Tibial artery (tissue), 4 donors: ENCODE measurements at places on chromosomes 3 and 15.

GRCh38 chr3:109364088-109364487 is 26.7 kb upstream of the DPPA4 start:
- DNase-seq = no peak

- DNase-seq = no peak
Measured at GRCh38 chr3:64300790-64301423, 75.6 kb upstream of the PRICKLE2 start.

GRCh38 chr3:153369561-153370374 is 207.7 kb downstream of the RAP2B start:
- no peak for DNase-seq

DNA sequence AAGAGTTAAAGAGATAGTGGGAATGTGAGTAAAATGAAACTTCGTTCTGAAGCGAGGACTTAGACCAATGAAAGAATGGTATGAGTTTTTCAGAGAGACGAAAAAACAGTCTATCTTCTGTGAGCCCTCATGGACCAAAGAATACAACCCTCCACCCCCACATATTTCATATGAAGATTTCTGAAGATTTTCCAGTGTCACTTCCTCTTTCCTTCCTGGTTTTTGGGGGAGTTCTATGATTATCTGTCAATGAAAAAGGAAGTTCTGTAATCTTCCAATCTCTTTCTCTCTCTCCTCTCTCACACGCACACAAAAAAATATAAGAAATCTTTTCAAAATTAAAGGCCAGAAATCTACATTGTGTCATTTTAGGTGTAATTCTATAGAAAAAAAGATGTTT is 27.7 kb downstream of the CMSS1 start:
- DNase-seq = no peak

GRCh38 chr15:40536501-40536900 is 28.3 kb downstream of the CCDC32 start:
- no peak for DNase-seq

- no peak for DNase-seq
Measured at GRCh38 chr3:150602426-150603152, 532 bp upstream of the SELENOT start.

DNA sequence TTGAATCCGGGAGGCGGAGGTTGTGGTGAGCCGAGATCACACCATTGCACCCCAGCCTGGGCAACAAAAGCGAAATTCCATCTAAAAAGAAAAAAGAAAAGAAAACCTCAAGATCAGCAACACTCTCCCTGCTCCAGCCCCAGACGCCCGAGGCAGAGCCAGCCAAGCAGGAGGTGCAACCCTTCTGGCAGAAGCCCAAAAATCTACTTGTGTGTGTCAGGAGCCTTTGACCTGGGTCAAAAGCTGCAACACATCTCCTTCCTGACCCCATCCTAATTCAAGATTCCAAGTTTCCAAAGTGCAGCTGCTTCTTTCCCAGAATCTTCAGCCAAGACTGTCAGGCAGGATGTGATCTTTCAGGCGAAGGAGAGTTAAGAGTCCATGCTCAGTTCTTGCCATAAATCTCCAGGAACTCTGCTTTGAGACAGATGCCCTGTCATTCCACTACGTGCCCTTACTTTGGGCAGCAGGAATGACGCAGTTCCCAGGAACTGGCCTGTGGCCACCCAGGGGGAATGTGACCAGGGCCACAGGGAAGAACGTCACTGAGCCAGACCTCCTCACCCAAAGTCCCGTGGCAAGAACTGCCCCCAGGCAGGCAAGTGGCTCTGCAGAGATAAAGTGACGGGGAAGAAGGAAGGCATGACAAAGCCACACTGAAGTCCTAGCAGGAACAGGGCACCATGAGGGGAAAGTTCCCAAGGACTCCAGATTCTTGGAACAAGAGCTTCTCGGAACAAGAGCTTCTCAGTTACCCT is 39.4 kb downstream of the SH3BP5 start:
- peak; percentile 97 for DNase-seq

GRCh38 chr3:40229386-40229785 is 80.1 kb upstream of the EIF1B start:
- no peak for DNase-seq

DNA sequence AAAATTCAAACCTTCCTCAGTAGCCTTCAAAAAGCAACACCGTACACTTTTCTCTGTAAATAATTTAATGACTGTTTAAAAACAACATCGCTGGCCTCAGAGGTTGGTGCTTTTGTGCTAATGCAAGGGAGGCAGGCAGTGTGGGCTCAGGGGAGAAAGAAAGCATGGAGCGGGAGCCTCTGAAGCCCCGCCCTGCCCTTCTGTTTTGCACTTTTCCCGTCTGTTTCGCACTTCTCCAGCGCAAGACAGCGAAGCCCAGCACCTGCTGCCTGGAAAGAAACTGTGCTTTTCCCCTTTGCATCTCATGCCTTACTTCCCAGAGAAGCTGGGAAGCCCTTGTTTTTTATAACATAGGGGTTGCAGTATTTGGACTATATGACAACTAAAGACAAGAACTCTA is 23.1 kb downstream of the TRPM1 start:
- no peak for DNase-seq

- no peak for DNase-seq
Measured at GRCh38 chr3:141055136-141055535, 4.0 kb downstream of the SPSB4 start.

- no peak for DNase-seq
Measured at GRCh38 chr3:135261916-135262315, 466.9 kb downstream of the EPHB1 start.

GRCh38 chr15:80456517-80457492 is 52.6 kb downstream of the ARNT2 start:
- DNase-seq = no peak

GRCh38 chr15:56868170-56868569 is 50.3 kb upstream of the TCF12 start:
- DNase-seq = no peak

DNA sequence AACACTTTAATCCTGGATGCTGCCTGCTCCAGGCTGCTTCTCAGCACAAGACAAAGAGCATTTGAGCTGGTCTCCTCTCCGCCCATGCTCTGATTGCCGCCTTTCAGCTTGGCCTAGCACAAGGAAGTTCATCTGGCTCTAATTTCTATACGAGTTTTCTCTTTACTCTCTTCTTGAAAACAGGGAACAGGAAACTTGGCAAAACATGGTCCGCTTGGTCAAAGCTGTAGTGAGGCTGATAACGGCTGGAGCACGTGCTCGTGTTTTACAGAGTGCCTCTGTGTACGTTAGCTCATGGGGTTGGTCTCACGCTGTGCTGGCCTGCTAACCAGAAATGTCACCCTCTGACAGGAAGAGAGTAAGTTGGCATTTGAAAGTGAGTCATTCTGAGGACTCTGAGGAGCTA is 19.2 kb downstream of the RARRES1 start:
- peak; percentile 69 for DNase-seq

GRCh38 chr3:100289339-100289738 is 28.5 kb downstream of the TBC1D23 start:
- no peak for DNase-seq

- DNase-seq = no peak
Measured at GRCh38 chr15:100615801-100616200, 13.4 kb downstream of the ASB7 start.

GRCh38 chr3:162641907-162642306 is 1145.3 kb downstream of the OTOL1 start:
- DNase-seq = no peak

- DNase-seq = no peak
Measured at GRCh38 chr3:131658115-131658514, 155.3 kb upstream of the MRPL3 start.

DNA sequence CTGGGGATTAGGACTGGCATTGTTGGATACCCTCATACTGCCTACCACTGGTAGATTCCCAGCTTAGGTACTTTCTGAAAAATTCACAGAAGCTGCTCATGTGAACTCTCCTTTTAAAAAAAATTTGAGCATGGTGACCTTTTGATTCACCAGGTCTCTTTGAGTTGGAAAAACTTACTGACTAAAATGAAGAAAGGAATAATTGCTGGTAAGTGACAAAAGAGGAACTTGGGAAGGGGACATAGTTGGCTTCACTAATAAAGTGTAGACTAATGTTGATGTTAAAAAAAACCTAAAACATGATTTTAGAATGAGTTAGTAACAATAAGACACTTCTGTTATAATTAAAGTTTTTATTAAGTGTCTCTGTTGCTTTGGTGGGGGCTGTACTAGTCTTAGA is 8.6 kb downstream of the VPS8 start:
- no peak for DNase-seq

- DNase-seq = no peak
Measured at GRCh38 chr3:117656391-117656790, 946.8 kb downstream of the TUSC7 start.

DNA sequence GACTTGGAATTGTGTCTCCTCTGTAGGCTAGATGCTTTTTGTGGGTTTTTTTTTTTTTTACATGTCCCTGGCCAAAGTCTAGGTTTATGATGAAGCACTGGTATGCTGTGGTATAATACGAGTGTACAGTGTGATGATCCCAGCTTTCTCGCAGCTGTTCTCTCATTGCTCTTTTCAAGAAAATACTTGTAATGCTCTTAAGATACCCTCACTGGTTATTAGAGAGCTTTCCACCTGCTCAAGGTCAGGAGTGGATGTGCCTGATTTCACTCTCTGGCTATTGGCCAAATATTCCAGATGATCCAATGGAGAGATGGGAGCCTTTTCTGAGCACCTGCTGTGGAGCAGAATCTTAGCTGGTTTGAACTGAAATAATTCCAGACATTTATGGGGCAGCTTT is 215.1 kb downstream of the MYRIP start:
- DNase-seq = no peak

- DNase-seq = no peak
Measured at GRCh38 chr3:59660852-59661625, 611.2 kb upstream of the CFAP20DC start.

- DNase-seq = no peak
Measured at GRCh38 chr15:65824031-65824743, 32.1 kb upstream of the DENND4A start.

DNA sequence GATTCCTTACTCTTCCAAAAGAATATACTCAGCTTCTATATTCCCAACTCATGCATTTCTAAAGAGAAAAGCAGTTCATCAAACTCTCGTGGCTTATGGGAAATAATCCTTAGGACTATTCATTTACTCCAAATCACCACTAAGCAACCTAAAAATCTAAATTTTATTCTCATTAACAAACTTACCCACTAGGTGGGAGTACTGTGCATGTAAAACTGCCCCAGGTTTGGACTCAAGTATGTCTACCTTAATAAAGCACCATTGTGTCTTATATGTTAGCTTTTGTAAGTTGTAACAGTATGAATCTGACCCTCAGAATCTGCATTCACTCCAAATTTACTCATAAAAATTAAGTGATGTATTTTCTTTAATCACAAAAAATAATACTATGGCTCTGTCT is 25.3 kb downstream of the RAD18 start:
- no peak for DNase-seq

- no peak for DNase-seq
Measured at GRCh38 chr3:152196782-152197181, 71.9 kb upstream of the MBNL1 start.

DNA sequence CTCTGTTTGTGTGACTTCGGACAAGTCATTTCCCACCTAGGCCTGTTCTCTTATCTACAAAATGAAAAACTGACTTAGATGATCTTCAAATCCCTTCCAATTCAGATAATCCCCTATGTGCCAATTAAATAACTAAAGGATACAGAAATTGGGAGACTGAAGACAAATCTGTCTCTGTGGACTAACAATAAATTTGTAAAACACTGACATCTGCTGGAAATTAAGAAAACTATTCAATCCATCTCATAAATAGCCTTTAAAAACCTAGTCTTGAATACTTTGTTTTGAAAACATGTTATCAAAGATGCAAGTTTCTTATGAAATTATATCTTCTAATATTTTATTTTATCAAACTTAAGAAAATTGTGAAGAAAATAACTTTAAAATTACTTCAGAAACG is 38.3 kb downstream of the MTHFS start:
- DNase-seq = no peak

- peak; percentile 33 for DNase-seq
Measured at GRCh38 chr3:172040981-172041963, 1.9 kb downstream of the FNDC3B start.

DNA sequence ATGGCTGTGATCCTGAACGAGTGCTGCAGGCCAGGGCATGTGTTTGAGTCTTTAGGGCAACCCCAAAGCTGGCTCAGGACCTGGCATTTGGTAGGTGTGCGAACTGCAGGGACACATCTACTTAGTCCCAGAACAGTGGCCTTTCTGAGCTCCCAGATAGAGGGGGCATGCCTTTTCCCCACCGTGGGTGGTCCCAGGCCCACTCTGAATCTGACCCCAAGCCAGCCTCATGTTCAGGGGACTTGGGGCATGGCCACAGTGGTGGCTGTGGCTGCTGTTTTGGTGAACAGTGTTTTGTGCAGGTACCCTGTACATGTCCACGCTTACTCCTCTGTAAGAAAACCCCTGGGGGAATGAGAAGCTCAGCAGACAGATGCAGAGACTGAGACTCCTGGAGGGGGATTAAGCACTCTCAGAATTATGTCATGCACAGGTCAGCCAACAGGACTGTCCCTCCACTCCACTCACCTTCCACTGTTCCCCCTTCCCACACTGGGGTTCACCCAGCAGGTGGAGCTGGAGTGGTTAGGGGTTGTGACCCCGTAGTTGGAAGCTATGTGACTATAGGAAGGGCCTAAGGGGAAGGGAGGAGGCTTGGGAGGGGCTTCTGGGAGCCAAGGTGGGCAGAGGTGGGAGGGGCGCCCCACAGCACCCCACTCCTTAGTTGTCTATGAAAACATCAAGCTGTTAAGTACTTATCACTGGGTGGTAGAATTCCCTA is 16.4 kb downstream of the ESYT3 start:
- peak; percentile 5 for DNase-seq

- no peak for DNase-seq
Measured at GRCh38 chr3:157360044-157360443, 76.6 kb upstream of the PTX3 start.

- no peak for DNase-seq
Measured at GRCh38 chr3:71384388-71384787, 199.1 kb downstream of the FOXP1 start.

DNA sequence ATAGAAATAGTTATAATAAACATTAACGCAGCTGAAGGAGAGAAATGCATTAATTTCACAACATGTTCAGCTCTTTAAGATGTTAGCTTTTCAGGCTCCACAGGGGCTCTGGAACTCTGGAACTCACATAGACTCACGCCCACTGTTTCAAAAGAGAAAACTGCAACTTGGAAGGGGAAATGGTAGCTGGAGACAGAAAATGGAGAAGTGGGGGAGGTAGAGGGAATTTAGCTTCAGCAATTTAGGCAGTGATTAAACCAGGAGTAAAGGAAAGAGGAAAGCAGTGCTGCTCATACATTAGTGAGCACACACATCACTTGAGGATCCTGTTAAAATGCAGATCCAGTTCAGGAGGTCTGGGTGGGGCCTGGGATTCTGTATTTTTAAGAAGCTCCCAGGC is 274.8 kb upstream of the TRIM42 start:
- DNase-seq = no peak

GRCh38 chr15:96565266-96565665 is 234.8 kb downstream of the NR2F2 start:
- no peak for DNase-seq

- no peak for DNase-seq
Measured at GRCh38 chr3:136624371-136624770, 127.8 kb downstream of the STAG1 start.

- no peak for DNase-seq
Measured at GRCh38 chr15:58147171-58147611, 9.0 kb downstream of the AQP9 start.

- no peak for DNase-seq
Measured at GRCh38 chr3:128316481-128316891, 150.2 kb downstream of the DNAJB8 start.

- no peak for DNase-seq
Measured at GRCh38 chr3:100151024-100151707, 36.9 kb upstream of the FILIP1L start.
